COLO829 (cell line): ENCODE measurements at places on chromosomes 12 and 14.

DNA sequence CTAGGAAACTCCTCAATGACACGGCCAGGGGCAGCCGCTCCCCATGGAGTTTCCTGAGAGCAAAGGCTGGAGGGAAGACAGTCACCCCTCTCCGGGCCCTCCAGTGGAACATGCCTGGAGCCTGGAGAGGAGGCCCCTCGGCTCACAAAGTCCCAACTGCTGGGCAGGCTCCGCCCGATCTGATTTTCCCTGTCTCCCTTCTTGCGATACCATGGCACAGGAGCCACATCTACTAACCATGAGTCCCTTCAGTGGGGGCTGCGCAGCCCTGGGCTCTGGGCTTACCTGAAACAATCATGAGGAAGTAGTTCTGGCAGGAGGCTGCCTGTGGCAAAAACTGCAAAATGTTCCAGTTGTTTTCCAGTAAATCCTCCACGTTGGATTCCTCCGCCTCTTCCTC is 15.3 kb downstream of the P2RX2 start:
- DNase-seq = no peak

GRCh38 chr12:108119126-108119973 is 9.7 kb upstream of the WSCD2 start:
- no peak for DNase-seq

DNA sequence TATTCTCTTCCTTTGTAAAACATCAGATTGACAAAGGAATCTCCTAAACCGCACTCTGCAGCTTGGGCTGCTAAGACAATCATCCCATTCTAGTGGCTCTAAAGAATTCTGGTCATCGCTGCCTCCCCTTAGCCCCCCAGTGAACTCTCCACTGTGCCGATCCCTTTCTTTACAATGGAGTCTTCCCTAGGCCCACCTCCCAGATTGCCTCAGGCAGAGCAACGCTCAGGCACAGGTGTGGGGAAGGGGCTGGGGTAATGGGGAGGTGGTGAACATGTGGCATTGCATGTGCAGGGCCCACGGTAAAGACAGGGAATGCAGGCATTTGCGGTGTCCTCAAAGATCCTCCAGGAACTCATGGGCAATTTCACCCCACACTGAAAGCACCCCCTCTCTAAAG is 86.3 kb downstream of the PLEKHG3 start:
- DNase-seq = no peak

DNA sequence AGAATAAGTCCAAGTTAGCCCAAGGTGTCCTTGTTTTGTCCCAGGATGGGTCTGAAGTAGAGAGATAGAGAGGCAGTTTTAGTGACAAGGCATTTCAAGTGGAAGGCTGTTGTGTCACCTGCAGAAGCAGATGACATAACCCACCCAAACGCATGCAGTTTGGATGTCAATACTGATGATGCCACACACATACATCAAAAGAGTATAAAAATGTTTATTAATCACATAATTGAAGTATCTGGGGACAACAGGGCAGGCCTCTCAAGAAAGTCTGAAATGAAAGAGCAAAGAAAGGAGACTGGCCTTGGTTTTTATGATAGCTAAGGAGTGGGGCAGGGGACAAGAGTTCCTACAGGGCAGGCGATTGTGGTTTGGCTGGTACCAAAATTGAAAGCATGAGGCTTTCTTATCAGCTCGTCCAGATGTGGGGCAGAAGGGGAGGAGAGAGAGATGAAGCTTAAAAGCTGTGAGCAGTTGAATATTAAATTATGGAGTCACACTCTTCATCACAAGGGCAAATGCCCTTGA is 78.4 kb upstream of the TSPAN8 start:
- no peak for DNase-seq

DNA sequence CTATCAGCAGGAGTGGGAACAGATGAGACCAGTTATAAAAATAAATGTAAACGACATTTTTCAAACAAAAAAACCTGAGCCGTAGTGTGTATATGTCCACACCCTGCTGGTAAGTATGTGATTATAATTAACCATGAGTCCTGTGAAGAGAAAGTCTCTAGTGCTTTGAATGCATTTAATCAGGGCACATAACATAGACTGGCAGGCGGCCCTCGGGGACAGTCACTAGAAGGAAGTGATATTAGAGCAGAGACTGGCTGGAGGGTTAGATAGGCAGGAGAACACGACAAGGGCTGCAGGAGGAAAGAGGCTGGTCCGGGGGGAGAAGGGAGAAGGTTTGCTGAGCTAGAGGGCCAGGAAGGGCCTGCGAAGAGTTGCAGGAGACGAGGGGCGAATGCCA is 23.8 kb upstream of the ELK3 start:
- no peak for DNase-seq
